ENCODE measurements at places on chromosomes 6 and 20.

DNA sequence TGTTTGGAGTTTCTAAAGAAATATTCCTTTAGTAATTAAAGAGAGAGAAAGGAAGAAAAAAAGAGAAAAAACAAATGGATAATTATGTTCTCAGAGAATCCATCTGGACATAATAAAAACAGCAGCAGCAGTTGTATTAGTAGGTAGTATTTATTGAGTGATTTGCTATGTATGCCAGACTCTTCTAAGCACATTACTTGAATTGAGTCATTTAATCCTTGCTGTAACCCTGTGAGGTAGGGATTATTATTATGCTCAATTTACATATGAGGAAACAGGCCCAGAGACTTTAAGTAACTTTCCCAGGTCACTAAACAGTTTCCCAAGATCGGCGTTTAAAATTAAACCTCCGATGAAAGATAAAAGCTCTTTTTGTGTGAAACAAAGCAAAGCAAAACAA, 238.8 kb downstream of the TSHZ2 start:
- DNase-seq: no peak

- DNase-seq: no peak
These were observed 80.0 kb upstream of the RPS6KA2 start for GRCh38 chr6:166707045-166707444.

GRCh38 chr6:44653091-44653490, 265.6 kb downstream of the CDC5L start:
- no peak for DNase-seq

- no peak for DNase-seq
These were observed 337.7 kb upstream of the PRND start for GRCh38 chr20:4383961-4384360.

- no peak for DNase-seq
These were observed 243.9 kb upstream of the SPTLC3 start for GRCh38 chr20:12764851-12765250.

DNA sequence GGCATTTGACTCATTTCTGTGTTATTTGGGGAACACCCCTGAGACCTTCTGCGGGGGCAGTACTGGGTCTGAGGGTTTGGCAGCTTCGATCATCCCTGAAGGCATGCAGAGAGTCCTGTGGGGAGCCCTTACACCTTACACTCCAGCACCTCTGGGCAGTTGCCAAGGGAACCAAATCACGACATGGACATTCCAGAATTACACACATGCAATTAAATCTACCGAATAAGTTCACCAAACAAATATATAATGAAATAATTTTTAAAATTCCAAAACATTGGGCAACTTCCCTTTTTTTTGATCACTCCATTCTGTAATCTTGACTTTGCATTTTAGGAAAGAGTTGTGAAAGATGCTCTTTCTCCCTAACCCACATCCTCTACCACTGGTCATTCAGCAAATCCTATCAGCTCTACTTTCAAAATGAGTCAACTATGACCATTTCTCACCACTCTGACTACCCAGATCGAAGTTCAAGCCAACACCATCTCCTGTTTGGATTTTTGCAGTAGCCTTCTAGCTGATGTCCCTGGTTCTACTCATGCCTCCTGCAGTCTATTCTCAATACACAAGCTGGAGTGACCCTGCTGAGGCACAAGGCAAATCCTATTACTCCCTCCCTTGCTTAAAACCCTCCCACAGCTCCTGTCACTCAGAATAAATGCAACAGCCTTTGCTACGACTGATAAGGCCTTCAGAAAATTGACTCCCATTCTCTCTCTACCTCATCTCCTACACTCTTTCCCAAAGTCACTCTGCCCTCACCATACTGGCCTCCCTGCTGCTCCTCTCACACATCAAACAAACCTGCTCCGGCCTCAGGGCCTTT, 533.3 kb downstream of the HACE1 start:
- DNase-seq: no peak

DNA sequence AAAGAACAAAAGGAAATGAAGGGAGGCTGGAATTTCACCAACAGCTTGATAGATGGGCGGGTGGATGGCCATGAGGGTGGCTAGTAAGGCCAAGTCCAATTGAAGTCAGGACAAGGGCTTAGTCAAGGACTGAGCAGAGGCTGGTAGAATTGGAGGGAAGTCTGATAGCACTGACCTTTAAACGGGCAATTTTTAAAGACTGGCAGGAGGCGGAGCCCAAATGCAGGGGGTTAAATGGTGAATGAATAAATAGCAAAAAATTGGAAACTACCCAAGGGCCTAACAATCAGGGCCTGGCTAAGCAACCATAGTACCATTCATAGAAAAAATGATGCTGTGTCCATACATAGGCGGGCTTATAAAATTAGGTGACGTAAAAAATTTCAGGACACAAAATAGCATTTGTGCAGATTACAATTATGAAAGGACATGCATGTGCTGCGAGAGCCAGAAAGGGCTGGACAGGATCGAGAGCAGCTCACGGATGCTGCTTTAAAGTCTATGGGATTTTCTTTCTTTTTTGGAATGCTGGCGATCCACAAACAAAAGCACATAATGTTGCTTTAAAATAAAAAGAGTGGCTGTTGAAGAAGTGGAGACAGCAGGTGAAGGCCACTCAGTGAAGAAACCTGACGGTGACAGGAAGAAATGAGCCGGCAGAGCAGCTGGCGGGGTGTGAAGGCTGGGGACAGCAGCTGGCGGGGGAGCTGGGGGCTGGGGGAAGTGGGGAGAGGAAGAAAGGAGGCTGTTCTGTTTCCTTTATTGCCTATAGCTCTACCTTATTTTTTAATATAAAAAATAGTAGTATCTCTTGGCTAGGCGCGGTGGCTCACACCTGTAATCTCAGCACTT, 42.8 kb upstream of the TAF8 start:
- DNase-seq: no peak

DNA sequence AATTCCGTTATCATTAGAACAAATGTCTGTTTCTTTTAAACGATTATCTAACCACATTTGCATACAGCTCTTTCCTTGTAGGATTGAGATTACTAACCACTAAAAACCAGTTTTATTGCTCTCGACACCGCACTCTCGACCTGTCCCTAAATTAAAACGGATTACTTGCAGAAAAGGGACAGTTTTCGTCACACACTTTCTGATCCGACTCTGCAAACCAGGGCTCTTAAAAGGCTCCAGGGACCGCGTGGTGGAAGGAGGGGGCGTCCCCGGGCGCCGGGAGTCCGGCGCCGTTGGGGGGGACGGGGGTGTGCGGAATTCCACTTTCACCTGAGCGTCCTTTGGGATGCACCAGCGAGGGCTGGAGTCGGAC, 731 bp downstream of the MAK start:
- DNase-seq: no peak
